ENCODE measurements at places on chromosomes 2 and 18. TPM values are rescaled to one million over a fixed set of nuclear protein-coding genes. Genes with fewer than 3 reads are reported as not detected.

Gene SDC1
- total RNA-seq, result 4.6 TPM

Gene HOXD3
- not detected for total RNA-seq

Gene YPEL5
- total RNA-seq, result 102 TPM

Gene DES
- 4.7 TPM for total RNA-seq

Gene FHL2
- 92.4 TPM for total RNA-seq

Gene DUSP19
- total RNA-seq, result 4.8 TPM

Gene SLC5A7
- not detected for total RNA-seq

Gene PRSS56
- not detected for total RNA-seq

Gene LCT
- not detected for total RNA-seq

Gene QPCT
- total RNA-seq, result 1.7 TPM

GRCh38 chr2:185787227-185788145 is 48.9 kb downstream of the FSIP2 start:
- DNase-seq, result peak; percentile 44

GRCh38 chr2:62760026-62760425 is 54.5 kb downstream of the EHBP1 start:
- DNase-seq, result no peak

GRCh38 chr2:113888641-113889470 is 1.0 kb upstream of the ACTR3 start:
- no peak for DNase-seq

DNA sequence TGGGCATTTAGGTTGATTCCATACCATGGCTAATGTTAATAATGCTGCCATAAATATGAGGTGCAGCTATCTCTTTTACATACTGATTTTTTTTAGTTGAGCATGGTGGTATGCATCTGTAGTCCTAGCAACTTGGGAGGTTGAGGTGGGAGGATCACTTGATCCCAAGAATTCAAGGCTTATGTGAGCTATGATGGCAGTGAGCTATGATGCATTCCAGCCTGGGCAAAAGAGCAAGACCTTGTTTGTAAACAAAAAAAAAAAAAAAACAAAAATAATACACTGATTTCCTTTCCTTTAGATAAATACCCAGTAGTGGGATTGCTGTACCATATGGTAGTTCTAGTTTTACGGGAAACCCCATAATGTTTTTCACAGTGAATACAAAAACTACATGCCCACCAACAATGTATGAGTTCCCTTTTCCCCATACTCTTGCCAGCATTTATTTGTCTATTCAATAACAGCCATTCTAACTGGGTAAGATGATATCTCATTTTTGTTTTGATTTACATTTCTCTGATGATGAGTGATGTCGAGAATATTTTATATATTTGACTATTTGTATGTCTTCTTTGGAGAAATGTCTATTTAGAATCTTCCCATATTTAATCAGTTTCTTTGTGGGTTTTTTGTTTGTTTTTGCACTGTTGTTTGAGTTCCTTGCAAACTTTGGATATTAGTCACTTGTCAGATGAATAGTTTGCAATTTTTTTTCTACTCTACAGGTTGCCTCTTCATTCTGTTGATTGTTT is 281.0 kb upstream of the KYNU start:
- DNase-seq, result no peak

DNA sequence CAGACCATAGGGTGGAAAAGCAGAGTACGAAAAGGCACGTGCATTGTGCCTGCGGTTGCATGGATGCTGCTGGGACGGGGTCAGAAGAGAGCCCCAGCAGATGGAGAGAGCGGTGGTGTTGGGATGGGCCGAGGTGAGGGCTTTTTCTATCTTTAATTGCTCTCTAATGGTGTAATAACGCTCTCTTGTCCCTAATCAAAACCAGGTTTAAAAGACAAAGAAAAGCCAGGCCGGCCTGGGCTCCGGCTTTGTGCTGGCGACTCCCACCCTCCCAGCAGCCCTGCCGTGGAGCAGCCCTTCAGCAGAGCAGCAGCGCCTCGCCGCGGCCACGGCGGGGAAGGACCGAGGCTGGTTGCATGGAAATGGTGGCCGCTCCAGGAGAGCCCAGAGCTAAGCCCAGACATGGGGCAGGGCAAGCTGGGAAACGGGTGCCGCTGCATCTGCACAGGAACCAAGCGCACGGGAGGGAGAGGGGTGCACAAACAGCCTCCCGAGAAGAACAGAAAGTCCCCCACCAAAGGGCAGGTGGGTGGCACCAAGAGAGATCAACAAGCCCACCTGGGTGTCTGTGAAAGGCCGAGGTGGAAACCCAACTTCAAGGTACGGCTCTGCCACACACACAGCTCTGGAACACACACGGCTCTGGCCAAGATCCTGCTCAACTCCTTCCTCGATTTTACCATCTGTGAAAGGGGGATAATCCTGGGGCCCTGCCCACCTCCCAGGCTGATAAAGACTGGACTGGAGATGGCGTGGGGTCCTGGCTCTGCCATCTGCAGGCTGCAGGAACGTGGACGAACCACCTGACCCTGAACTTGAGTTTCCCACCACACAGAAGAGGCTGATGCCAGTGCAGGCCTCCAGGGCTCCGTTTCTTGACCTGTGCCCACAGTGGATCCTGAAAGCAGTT is 15.0 kb downstream of the HS1BP3 start:
- DNase-seq, result peak; percentile 80

DNA sequence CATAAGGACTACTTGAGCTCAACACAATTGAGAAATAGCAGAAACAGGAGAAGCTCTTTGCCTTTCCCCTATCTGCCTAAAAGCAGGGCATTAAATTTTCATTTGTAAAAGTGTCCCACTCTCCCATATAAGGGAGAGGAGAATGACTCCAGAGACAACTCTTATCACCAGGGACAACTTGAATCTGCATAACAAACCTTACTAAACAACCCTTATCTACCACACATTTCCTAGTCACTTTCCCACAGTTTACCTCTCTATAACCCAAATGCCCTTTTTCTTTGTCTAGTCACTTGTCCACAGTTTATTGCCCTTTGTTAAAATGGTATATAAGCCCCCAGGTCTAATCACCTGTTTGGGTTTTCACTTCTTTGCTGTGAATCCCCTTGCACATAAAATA is 37.5 kb upstream of the PPM1B start:
- no peak for DNase-seq

DNA sequence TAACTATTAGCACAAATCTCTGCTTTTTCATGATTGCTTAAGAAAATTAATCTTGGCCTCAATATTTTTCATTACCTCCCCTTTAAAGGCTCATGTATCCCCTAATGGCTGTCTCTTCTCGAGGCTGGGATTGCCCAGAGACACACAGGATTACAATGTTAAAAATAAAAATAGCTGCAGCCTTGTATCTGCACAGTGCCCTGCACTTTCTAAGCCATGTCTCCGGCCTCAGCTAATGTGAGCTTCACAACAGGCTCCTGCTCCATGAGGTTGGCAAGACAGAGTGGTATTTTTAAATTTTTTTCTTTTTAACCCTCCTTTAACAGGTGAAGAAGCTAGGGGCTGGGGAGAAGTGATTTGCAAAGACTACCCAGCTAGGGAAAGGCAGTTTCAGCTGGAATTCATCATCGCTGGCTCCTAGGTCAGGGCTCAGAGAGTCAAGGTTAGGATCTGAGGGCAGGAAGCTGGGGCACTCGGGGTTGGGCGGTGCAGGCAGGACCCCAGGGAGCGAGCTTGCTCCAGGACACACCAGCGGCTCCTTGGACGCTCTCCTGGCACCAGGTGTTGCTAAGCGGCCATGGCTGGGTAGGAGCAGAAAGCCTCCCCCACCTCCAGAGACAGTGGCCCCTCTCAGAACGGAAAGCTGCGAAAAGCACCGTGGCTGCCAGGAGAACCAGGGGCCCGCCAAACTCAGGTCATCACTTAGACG is 135.6 kb downstream of the SMAD2 start:
- no peak for DNase-seq

- peak; percentile 55 for DNase-seq
These were observed 153.8 kb downstream of the MAP2 start for GRCh38 chr2:209577376-209578357.

GRCh38 chr2:226720948-226721347 is 78.7 kb downstream of the IRS1 start:
- no peak for DNase-seq

DNA sequence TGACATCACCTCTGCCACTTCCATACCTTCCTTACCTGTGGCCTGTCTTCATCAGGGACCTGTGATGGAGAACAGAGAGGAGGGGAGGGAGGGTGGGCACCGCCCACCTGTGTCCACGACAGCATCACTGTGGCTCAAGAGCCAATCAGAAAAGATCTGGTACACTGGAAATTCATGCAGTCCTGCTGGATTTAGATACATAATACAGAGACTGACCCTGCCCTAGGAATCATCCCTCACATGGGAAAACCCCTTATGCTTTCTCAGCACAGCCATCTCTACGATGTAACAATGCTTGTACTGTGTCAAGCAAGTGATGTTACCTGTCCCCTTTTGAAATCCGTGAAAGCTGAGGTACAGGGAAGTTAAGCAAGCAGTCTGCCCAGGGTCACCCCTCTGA is 145.6 kb upstream of the EPAS1 start:
- DNase-seq, result no peak

GRCh38 chr2:193581807-193582206 is 1387.1 kb upstream of the TMEFF2 start:
- DNase-seq, result no peak

DNA sequence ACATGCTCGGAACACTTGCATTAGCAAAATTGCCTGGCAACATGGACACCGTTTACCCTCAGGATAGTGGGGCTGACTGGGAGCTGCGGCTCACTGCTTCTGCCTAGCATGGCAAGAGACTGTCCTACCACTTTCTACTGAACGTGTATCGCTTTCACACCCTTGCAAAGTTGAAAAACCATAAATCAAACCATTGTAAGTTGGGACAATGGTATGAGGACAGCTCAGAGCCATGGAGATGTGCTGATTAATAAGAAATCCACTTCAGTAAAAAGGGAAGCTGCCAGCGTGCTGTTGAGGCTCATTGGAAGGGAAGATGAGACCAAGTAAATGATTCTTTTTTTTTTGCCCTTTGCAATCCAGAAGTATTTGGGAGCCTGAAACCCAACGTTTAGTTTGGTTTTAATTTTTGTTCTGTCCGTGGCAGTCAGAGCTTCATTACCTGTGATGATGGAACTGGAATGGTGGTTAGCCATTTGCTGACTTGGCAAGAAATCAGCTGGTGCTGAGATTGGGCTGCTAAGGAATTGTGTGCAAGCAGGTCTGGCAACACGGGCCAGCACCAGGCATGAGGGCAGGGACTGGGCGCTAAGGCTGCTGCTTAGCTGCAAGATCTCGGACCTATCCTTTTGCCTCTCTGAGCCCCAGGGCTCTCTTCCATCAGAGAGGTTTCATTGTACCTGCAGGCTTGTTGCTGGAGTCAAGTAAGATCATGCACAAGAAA is 75.5 kb upstream of the HS6ST1 start:
- DNase-seq, result no peak

- DNase-seq, result no peak
These were observed 108.5 kb downstream of the WDSUB1 start for GRCh38 chr2:159177957-159178356.

DNA sequence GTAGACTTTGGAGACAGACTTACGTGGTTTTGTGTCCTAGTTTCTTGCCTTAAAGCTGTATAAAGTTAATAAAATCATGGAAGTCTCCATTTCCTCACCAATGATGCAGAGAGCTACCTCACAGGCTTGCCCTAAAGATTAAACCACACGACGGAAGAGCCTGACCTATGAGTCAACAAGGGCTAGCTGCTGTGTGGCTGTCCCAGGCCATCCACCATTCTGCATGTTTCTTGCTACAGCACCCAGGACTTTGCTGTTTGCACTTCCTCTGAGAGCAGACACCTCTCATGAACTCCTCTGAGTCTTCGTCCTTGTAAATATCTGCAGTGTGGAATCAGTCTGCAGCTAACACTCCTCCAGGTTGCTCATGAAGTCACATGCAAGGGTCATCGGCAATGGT is 160.0 kb upstream of the TRIB2 start:
- peak; percentile 20 for DNase-seq

DNA sequence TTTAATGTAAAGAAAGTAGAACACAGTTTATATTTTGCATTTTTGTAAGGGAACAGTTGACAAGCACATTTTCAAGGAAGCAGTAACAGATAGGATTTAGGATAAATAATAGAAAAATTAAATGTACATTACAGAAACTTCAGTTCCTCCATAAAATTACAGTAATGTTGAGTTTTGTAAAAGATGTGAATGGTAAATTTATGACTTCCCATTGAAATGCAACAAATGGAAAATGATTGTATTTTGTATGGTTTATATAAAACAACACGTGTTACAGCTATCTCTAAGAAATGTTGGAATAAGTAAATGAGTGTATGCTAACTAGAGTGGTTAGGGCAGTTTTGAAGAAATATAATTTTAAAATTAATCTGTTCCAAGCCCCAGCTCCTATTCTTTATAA is 227.3 kb downstream of the PARD3B start:
- DNase-seq, result no peak

GRCh38 chr18:76911440-76911839 is 89.1 kb downstream of the ZNF236 start:
- DNase-seq, result no peak

DNA sequence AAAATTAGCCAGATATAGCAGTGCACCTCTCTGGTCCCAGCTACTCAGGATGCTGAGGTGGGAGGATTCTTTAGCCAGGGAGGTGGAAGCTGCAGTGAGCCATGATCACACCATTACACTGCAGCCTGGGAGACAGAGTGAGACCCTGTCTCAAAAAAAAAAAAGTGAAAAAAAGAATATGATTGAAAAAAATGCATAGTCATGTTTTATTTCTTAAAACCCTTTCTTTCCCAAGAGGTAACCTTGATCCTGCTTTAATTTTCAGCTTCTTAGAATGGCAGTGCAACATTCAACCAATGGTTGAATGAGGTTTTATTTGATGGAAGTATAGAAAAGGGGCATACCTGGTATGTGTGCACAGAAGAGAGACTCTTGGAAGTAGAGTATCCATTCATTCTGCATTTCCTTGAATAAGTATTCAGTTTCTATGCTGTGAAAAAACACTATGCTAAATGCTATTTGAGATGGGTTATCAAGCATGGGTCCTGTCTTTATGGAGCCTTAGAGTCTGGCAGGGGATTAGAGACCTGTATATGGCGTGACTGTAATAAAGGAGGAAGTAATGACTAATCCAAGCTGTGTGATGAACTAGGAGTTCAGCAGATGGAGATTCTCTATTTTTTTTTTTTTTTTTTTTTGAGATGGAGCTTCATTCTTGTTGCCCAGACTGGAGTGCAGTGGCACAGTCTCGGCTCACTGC is 146.3 kb downstream of the WDSUB1 start:
- DNase-seq, result peak; percentile 87
